SK-N-DZ (cell line): ENCODE measurements at places on chromosomes 1 and 21.
A peak's percentile ranks its signal among the peaks of the same experiment; 100 is the strongest.

DNA sequence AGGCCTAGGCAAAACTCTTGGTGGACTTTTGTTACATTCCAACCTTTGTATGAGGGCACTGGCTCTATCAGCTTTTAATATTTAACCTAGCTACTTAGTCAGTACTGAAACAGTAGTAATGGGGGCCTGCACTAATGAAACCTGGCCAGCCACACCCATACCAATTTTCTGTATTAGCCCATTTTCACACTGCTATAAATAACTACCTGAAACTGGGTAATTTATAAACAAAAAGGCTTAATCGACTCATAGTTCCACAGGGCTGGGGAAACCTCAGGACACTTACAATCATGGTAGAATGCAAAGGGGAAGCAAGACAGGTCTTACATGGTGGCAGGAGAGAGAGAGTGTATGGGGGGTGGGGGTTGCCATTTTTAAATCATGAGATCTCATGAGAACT, 245.7 kb upstream of the RGS18 start:
- no peak for DNase-seq

DNA sequence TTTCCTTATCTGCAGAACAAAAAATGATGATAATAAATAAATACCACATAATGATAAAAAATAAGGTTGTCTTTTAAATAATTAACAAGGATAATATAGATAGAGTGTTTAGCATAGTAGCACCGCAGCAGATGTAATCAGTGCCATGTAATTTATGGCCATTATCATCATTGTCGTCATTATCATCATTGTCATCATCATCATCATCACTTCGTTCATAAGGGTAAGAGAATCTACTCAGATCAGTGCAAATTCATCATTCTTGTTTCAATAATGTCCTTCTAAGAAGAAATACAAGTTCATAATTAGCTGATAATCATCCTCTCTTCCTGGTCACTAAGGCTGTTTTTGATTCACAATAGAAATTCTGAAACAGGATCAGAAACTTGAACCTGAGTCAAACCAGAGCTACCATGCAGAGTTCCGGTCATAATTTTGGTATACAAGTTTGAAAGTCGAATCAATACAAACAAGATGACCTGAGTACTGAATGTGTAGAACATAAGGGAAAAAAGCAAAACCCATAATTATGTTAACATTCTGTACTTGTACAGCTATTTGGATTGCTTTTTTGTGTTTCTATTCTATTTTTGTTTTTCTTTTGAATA, 172.0 kb downstream of the LRRC40 start:
- DNase-seq: no peak

- no peak for DNase-seq
These were observed 311.6 kb upstream of the USP24 start for GRCh38 chr1:55526716-55527115.

- DNase-seq: no peak
These were observed 5.7 kb downstream of the HSPG2 start for GRCh38 chr1:21931171-21932093.

- DNase-seq: no peak
These were observed 1.3 kb downstream of the NOS1AP start for GRCh38 chr1:162070825-162071224.

DNA sequence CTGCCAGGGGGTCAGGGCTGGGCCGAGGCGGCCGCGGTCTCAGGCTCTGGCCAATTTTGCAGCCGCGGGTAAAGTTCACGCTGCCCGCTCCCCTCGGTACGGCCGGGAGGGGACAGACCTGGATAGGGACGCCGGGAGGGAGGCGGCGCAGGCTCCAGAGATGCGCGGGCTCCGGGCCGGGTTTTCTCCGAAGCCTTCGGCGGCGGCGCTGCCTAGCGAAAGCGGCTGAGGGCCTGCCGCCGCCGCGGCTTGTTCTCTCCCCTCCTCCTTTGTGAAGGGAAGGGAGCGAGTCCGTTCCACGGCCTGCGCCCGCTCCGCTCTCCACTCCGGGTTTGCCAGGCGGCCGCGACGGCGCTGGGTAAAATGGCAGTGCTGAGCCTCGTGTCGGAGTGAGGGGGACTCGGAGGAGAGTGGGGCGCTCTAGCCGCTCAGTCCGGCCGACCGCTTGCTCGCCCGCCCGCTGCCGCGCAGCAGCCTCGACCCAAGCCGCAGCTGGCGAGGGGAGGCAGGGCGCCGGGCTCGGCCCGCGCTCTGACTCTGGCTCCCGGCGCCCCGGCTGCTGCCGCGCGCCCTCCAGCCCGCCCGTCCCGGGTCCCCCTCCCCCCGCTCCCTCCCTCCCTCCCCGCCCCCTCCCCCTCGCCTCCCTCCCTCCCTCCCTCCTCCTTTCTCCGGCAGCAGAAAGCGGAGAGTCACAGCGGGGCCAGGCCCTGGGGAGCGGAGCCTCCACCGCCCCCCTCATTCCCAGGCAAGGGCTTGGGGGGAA, at the start of gene ARID1A:
TSS of gene ARID1A (plus strand) at position 660 of the 763 bp plus-strand sequence. CDS start 389 bp downstream, outside the sequence.
- peak; percentile 94 for DNase-seq

DNA sequence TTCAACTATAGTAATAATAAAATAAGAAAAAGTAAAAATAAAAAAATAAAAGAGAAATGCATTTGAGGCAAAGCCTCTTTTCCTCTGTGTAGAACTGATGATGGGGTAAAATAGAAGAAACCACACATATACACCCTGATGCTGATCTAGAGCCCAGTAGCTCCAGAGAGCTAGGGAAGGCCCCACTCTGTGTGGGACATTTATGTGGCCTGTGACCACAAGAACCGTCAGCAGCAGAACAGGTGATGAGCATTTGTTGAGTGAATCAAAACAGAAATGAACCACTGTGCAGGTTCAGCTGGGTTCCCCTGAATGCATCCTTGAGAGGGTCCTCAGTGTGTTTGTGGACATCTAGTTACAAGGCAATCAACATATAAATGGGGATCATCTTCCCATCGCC, 221.8 kb upstream of the HOOK1 start:
- DNase-seq: no peak
